Activated CD4-positive, alpha-beta T cell treated with anti-CD3 and anti-CD28 coated beads, Interleukin-2, amount 50 U/mL, for 48 hours (primary cell): ENCODE measurements at places on chromosomes 3 and 15.

DNA sequence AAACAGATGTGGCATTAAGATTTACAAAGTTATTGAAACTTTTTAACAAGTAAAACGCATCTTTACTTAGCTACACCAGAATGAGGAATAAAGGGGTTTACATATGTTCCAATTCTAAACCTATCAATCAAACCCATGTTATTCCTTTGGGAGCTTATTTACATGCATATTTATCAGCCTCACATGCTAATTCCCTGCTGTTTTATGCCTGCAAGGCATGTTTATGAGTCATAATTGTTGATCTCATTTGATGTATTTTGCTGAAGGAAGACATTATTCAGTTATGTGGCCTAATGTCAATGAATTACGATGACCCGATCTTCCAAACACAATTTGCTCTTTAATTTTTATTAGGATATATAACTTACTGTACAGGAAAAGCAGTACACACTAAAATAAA, 272.9 kb downstream of the TBC1D5 start:
- DNase-seq = no peak

DNA sequence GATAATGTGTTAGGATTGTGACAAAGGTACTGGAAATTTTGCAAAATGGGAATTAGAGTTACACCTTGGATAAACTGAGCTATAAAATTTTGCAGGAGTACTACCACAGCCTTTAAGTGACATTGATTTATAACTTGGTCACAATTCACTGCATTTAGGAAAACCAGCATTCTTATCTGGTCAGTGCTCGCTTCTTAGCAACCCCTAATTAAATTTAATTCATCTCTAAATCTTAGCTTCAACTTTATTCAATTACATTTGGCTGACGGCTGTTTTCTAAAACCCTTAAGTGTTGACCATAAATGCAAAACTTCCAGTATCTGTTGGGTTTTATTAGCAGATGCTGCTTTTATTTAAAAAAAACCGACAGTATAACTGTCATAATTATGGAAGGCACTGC, 31.3 kb downstream of the TFRC start:
- DNase-seq = no peak

GRCh38 chr3:193870376-193871219, 265.4 kb upstream of the HES1 start:
- no peak for DNase-seq

DNA sequence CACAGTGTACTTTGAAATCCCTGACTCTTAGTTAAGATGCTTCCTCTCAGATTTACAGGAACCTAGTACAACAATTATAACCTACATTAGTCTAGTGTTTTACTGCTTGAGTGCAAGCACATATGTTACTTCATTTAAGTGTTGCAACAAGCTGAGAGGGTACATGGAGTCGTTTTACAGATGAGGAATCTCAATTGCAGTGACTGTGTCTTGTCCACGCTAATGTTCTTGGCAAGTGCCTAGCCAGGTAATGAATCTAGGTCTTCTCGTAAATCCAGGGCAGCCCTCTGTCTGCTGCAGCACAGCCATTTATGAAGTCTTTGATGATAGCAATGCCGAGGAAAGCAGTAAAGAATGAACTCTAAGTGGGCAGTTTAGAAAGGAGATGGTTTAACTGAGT, 384.4 kb upstream of the ARPP21 start:
- no peak for DNase-seq

DNA sequence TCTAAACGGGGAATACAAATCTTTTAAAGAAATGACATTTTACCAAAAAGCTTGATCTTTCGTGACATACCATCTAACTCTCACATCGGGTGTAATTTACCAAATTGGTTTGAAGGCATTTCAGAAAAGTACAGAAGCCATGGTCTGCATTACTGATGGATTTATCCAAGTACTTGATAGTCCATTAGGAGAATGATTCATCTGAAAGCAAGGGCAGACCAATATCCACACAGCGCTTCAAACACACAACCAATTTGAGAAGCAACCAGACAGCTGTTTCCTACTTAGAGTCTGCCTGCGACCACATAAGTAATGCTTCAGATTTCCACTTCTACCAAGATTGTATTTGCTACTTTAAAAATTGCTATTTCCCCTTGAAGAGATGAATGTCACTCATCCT, 697.6 kb upstream of the ALCAM start:
- no peak for DNase-seq

- no peak for DNase-seq
Observed at GRCh38 chr3:186815435-186815834, 9.2 kb upstream of the RFC4 start.

DNA sequence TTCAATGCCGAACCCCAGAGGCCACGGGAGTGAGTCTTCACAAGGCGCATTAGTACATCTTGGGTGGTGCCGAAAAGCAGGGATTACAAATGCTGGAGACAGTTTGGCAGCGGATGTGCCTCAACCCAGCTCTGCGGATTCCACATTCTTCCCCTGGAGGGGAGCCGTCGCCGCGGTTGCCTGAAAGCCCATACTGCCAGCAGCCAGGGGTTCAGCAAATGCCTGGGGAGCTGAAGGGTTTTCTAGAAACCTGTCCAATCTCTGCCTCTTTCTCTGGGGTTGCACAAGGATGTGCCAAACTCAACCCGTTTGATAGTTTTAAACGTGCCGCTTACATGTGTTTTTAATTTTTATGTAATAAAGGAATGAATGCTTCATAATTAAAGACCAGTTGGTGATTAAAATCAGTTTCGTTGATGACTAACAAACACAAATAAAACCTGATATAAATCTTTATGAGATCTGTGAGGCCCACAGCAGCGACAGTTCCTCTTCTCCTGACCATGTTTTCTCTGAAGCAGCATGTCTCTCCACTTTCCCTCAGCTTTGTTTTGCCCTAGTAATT, 74.6 kb upstream of the LEKR1 start:
- no peak for DNase-seq

DNA sequence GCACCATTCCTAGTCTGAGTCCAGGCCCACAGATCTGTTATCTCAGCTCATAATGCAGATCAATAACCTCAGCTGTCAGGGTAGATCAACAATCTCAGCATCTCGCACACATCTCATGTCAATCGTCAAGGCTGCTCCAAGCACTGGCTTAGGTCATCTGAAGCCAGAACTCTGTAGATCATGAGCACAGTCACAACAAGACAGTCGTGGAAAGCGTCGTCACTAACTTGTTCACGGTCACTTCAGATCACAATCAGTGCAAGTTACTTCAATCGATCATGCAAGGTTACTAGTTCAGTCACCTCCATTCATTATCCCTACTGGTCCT, 71.8 kb downstream of the RBPMS2 start:
- no peak for DNase-seq

DNA sequence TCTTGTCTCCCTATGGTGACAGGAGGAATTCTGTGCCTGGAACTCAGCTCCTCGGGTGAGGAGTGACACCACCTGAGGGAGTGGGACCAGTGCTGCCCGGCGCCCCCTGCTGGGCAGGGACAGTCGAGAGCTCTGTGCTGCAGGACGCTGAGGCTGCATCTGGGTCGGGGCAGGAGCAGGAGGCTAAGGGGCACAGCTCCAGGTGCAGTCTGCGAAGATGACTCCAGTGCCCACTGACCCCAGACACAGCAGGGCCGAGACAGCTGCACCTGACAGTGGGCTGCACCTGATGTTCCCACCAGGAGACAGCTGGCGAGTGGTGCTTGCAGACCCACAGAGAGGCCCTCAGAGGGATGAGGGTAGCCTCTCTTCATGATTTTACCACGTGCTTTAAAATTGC, 152.9 kb downstream of the ATP10A start:
- peak; percentile 67 for DNase-seq

DNA sequence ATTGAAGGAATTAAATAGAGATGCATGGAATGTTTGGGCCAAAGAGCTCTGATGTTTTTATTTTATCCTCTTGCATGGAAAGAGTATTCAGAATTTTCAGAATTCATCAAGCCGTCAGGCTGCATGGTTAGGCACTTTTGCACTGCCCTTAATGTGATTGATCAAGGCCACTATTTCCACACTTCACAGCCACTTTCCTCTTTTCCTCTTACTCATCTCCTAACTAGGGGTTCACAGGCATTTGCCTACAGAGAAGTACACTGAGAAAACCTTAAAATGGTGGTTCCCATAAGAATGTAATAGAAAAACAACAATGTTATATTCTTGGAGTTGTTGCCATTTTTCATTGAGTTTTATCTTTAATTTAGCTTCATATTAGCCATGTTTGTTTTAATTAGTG, 10.9 kb downstream of the SLC35A5 start:
- DNase-seq = no peak

GRCh38 chr3:58478781-58479180, 13.1 kb upstream of the KCTD6 start:
- DNase-seq = no peak

GRCh38 chr3:14484741-14485140, 55.4 kb downstream of the GRIP2 start:
- DNase-seq = no peak

GRCh38 chr3:195246581-195246995, 24.4 kb downstream of the XXYLT1 start:
- no peak for DNase-seq

DNA sequence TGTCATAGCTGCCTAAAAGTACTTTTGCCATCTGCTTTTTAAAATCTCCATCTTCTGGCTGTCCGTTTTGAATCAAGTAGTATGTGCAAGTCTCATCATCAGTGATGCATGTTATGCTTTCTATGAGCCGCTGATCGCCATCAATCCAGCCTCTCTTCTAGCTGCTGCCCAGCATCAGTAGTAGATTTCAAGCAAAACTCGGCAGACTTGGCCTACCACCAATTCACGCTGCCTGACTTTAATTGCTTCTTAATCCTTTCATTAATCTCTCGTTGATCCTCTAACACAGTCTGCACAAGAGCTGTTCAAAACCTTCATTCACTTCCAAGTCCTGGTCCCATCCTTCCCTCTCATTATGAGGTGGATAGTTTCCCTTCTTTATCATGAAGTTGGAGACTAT, 104.9 kb downstream of the NSUN3 start:
- no peak for DNase-seq

DNA sequence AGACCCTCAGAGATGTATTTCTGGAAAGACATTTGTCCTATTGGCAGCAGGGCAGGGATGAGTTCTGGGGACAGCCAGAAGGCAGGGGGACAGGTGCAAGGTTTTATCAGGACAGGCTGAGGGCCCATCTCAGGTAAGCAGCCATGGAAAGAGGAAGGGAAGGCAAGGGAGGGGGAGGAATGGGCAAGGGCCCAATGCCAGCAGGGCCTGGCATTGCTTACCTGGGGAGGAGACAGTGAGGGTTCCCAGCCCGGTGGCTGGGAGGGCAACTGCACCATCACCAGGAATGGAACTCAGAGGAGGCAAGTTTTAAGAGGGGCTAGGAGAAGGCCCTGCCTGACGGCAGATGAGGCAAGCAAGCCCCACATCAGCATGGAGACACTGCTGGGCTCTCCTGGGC, 3.1 kb downstream of the ARPIN start:
- DNase-seq = no peak

GRCh38 chr15:66834881-66835878, 133.1 kb downstream of the SMAD6 start:
- DNase-seq = no peak

DNA sequence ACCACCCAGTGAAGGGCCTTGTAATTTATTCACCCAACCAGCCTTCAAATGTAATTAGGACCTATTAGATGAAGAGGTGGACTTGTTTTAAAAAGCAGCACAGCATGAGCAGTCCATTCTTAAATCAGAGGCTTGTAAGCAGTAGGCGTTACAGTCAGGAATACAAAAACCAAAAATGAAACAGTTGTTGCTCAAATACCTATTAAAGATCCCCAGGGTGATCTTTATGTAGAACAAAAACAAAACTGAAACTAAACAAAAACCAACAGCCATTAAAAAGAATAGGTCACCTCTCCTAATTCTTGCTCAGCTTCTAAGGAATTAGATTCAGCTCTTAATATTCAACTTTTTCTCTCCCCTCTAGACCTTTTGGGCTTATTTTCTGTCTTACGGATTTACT, 104.9 kb upstream of the ST8SIA2 start:
- DNase-seq = no peak

DNA sequence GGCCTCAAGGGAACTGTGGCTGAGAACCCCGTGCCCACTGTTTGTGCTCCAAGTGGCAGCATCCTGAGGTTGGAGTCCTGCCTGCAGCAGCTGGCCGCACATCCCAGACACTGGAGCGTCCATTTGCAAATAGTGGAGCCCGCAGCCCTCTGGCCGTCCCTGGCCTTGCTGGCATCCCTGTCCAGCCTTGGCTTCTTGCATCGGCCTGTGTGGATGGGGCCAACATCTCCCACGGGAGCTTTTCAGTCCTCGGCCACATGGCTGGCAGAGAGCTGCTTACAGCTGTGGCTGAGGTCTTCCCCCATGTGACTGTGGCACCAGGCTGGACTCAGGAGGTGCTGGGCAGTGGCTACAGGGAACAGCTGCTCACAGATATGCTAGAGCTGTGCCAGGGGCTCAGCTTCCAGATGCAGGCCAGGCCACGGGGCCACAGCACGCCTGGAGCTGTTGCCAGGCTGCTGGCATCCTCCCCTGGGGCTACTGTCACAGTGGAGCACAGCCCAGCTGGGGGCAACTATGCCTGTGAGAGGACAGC, 71.2 kb downstream of the FAM43A start:
- DNase-seq = no peak

- DNase-seq = no peak
Observed at GRCh38 chr15:47728886-47729285, 11.6 kb downstream of the SEMA6D start.

DNA sequence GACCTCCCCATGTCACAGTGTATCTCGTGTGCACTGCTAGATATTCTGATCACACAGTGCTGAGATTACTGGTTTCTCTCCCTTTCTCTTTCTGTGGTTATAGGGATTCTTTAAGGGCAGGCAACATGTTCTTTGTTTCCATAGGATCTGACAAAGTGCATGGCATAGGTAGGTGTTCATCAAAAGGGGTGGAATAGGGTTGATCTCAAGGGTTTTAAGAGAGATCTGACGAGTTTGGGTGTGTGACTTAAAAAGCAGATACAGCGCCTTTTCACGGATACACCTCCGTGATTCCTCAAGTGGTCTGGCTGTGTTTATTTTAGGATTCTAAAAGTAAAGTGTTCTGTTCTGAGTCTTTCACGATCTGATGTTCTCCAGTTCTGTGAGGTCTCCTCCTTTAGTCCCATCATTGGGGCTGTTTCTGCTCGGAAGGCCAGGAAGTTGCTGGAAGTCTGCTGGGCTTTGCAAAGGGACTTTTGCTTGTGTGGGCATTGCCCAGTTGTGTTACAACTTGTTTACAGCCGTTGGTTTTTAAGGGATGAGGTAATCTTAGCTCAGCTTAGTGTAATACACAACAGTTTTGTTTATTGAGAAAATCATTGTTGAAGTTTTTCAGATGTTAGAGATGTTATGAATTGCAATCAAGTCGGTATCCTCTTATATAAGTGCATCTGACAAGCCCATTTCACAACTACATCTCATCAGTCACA, 34.8 kb downstream of the IGF1R start:
- no peak for DNase-seq

DNA sequence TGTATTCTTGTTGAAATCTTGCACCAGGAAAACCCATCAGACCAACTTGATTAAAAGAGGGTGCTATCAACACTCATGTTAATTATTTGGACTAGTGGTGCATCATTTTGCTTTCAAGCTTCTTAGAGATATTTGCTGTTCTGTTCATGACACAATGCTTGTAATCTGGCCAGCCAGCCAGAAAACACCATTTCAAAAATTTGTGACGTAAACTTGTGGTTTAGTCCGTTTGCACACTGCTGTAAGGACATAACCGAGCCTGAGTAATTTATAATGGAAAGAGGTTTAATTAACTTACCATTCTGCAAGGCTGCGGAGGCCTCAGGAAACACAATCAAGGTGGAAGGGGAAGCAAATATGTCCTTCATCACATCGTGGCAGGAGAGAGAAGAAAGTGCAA, 374.3 kb upstream of the TGFBR2 start:
- DNase-seq = no peak

- DNase-seq = no peak
Observed at GRCh38 chr3:9246189-9246588, 3.3 kb downstream of the SRGAP3 start.

GRCh38 chr3:154971341-154971740, 108.8 kb upstream of the MME start:
- DNase-seq = no peak
